ENCODE measurements at places on chromosomes 5 and 9.

- no peak for DNase-seq
These were observed 7.6 kb upstream of the FAM240B start for GRCh38 chr9:38727497-38728001.

DNA sequence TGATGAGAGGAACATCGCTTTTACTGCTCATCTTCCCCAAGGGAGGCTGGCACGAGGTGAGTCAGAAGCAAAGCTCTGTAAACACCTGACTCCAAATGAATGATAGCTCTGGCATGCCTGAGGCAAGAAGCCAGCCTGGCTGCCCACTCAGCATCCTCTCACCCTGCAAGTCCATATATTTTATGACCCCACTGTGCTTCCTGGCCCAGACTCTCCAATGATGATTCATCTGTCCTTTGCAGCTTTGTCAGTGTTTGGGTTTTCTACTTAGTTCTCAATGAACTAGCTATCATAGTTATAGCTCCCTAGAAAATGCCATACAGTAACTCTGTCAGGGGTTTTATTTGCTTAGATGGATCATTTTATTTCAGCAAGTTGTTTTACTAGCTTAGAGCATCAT lies 52.1 kb upstream of the FSTL4 start:
- no peak for DNase-seq

DNA sequence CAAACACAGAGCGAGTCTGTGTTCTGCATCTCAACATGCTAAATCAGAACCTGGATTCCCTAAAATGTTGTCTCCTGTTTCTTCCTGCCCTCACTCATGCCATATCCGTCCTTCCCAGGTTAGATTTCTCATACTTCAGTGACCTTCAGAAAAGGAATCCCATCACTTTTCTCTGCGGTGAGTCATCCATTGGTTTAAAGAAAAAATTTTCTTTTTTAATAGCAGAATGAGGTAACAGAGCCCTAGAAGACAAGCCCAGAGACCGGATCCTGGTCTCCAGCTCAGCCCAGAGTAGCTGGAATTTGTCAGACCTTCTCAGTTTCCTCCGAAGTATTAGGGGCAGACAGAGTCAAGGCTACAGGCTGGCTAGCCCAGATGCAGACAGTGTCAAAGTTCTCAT lies 143.2 kb upstream of the DMRT1 start:
- DNase-seq: no peak

DNA sequence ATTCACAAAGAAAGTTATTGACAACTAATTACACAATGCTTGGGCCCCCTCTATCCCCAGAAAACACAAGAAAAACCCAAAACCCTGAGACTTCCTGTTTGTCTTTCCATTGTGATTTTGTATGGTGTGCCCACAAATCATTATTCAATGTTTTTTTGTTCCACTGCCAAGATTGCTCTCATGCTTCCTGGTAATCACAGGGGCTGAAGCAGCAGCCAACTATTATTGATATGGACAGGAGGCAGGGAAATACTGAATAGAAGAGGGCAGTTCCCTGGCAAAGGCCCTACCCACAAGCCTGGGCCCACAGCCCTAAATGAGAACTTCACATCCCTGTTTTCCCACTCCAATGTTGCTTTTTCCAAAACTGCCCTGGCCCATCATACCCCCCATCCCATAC lies 21.5 kb upstream of the RFK start:
- DNase-seq: peak; percentile 56

GRCh38 chr5:69075522-69076179 lies 18.2 kb upstream of the SLC30A5 start:
- no peak for DNase-seq

DNA sequence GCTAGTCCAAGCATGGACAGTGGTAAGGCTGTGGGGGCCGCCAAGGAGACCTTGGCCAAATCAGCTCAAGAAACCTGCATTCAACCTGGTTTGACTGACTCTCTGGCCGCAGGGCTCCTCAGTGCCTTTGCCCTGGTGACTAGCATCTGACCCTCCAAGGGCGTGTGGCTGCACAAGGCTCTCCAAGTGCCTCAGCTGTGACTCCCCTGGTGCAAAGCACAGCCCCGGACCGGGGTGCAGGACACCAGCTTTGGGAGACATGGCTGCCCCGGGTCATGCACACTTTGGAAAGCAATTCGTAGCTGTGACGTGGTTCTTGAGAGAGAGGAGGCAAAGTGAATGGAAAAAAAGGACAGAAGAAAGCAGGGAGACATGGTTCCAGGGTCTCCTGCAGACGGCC lies 245.2 kb upstream of the IRX2 start:
- DNase-seq: no peak

DNA sequence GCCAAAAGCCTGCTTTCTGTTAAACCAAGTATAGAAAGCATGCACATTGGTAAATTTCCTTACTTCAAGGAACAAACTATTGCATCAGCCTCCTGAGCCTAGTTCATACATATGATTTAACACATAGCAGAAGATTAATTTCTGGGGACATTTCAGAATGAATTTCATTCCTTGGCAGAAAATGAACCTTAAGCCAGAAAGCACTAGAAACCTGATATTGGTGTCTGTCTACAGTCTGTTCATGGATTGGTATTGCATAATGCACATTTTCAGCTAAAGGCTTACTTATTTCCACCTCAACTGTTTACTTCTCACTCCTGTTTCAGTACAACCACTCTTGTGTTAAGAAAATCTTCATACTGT lies 1471.8 kb upstream of the NUDT12 start:
- DNase-seq: no peak

- DNase-seq: no peak
These were observed 61.4 kb downstream of the PTPDC1 start for GRCh38 chr9:94145640-94146039.

GRCh38 chr9:8627976-8628679 lies 828.5 kb upstream of the DMAC1 start:
- DNase-seq: no peak

DNA sequence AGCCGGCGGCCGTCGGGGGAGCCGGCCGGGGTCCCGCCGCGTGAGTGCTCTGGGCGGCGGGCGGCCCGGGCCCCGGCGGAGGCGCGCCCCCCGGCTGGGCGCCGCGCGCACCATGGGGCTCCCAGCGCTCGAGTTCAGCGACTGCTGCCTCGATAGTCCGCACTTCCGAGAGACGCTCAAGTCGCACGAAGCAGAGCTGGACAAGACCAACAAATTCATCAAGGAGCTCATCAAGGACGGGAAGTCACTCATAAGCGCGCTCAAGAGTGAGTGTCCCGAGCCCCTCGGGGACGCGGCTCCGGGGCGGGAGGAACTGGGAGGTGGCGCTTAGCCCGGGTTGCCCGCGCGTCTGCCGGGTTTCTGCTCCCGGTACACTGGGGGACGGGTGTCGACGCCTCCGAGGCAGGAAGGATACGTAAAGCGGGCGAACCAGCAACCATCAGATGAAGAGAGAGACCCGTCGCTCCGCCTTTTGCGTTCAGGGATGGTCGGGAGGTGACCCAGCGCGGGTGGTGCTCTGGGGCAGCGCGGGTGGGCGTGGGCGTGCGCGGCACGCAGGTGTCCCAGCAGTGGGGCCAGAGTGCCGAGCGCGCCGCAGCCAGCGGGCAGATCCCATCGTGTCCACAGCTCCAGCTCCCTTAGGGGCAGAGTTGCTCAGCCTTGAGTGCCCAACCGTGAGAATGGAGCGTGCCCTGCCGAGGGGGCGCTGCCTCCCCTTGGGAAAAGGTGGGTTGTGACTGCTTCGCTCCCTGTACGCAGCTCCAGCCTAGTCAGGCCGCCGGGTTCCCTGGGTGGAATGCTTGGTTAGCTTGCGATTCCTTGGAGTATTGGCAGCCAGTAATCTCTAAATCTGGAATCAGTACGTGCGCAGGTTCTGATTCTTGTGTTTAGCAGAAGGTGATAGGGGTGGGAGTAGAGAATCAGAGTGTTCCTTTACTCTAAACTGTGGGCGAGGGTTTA lies 753 bp downstream of the ARHGAP26 start:
- DNase-seq: peak; percentile 82

DNA sequence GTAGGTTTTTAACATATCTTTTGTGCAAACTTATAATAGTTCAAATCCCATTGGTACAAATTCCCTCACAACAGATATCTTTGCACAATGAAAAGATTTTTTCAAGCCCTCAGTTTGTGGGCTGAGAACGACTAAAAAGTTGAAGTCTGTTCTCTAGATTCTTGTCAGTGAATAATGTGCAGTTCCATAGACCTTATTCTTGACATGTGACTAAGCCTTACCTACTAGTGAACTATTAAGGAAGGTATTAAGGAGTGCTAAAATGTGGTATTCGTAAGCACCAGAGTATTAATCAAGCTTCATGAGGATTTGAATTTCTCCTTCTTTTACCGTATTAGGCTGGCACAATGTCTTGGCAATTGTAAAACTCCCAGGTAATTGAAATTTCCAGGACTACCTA lies 205.6 kb upstream of the DMRTA1 start:
- no peak for DNase-seq

- no peak for DNase-seq
These were observed 35.6 kb downstream of the TNFSF8 start for GRCh38 chr9:114894609-114895433.

DNA sequence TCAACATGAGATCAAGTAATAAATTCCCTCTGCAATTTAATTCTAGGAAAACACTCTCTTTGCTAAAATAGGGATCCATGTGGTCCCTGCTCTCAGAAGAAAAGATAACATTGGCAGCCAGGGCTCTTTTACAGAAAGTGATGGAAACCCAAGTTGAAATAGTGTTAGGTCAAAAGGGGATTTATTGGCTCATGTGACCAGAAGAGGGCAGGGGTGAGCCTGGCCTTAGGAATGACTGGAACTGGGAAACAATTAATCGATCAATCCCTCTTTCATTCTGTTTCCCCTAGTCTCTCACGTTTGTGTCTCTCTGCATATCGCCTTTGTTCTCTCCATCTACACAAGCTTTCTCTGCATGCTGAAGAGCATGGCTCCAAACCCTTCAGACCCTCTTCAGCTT lies 58.3 kb upstream of the ALDH1B1 start:
- DNase-seq: no peak

GRCh38 chr9:34521406-34522045 lies 1.3 kb downstream of the ENHO start:
- DNase-seq: no peak

- DNase-seq: no peak
These were observed 40.0 kb downstream of the PIK3R1 start for GRCh38 chr5:68255305-68256120.

DNA sequence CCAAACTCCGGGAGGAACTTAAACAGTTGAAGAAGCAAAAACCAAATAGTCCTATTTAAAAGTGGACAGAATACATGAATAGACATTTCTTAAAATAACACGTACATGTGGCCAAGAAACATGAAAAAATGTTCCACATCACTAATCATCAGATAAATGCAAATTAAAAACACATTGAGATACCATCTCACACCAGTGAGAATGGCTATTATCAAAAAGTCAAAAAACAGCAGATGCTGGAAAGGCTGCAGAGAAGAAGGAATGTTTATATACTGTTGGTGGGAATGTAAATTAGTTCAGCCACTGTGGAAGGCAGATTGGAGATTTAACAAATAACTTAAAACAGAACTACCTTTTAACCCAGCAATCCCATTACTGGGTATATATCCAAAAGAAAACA lies 283.0 kb upstream of the IZUMO3 start:
- no peak for DNase-seq

DNA sequence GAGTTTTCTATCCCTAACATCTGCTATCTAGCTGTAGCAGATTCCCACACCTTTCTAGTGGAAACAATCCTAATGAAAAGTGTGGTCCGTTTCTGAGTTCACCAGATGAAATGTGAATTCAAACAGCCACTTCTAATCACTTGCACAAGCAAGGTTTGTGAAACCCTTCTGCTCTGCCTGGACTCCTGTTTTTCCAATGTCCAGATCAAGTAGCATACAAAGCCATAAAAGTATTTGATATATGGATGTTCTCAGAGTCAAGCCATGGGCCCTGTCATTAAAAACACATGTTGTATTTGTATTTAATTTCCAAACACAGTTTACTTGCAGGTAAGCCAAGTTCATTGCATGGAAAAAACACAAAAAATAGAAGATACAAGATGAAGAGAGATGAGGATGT lies 570.4 kb downstream of the NR2F1-AS1 start:
- DNase-seq: no peak

DNA sequence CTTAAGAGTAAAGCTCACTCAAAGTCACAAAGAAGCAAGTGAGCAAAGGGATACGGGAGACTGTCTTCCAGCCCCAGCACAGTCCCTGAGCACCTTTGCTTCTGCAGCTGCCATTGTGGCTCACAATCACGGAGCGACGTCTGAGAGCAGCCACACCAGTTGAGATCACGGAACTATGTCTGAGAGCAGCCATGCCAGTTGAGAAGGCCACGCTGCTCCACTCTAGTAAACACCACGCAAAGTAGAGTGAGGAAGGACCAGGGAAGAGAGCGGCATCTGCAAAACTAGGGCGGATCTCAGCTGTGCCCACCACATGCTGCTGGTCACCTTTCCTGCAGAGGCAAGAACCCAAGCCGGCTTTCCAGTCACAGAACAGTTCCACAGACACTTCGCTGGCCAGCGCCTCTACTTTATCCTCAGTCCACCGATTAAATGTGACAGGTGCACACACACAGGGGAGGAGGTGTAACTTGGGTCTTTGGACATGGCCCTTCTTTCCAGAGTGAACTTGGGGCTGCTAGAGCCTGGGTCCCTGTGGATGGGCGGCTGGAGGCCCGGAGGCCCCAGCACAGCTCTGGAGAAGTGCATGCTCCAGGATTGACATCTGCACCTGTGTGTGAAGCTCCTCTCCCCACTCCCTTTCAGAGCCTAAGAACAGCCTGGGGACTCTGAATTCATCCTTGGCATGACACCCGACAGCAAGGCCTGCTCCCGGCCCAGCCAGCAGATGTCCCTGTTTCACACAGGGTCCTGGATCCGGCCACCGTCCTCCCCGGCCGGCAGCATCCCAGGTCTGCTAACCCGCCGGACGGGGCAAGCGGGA lies 324.9 kb upstream of the IRX4 start:
- no peak for DNase-seq

GRCh38 chr5:43564289-43564850 lies 7.5 kb upstream of the PAIP1 start:
- DNase-seq: no peak

DNA sequence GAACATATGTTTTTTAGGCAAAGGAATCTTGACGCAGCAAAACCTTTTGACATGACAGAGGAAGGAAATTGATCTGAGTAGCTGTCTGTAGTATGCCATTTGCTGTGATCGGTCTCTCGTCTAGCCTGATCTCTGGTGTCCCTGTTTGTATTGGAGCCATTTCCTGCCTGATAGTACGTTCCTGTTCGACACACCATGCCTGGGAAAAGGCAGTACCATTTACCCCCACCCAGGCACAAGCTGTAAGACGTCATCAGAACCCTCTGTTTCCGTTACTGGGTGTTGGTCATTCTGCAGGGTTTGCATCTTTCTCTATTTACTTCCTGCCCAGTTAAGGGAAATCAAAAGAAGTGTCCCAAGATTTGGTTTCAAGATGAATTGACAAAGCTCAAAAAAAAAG lies 129.7 kb downstream of the CEMIP2 start:
- no peak for DNase-seq
